Cardiac muscle cell (in vitro differentiated cells and primary cell): ENCODE measurements at places on chromosomes 6 and 20.

DNA sequence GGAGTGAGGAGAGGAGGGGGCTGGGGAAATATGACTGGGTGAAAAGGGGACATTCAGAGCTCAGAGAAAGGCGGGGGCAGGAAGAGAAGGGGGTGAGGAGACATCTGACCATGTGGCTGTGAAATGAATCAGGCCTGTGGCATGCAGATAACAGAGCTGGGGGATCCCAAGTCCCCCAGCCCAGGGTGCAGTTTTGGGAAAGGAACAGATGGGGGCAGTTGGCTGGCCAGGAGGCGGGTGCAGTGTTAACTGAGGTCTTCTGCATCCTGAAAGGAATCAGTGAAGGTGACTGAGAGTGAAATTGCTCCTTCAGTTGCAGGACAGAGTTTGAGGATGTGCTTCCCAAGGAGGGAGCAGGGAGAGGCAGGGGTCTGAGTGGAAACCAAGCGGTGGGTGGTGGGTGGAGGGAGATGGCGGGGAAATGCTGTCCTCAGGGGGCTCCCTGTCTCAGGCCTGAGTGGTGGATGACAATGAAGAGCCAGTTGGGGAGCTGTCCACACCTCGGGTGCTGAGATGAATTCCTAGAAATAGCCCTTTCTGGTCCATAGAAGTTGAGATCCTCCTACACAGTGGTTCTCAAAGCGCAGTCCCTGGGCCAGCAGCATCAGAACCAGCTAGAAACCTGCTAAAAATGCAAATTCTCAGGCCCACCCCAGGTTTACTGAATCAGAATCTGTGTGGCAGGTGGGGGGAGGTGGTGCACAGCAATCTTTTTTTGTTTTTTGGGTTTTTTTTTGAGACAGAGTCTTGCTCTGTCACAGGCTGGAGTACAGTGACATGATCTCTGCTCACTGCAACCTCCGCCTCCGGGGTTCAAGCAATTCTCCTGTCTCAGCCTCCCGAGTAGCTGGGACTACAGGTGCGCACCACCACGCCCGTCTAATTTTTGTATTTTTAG lies 26.0 kb upstream of the CCDC167 start:
- no peak overlapping the region for H3K27ac ChIP-seq
- H3K27me3 ChIP-seq, result peaks cover 7% of the 10 kb centered on the region
- DNase-seq, result peak; percentile 49
- H3K4me3 ChIP-seq, result no peak overlapping the region

GRCh38 chr6:33740204-33740608 lies 6.5 kb downstream of the IP6K3 start:
- peak; percentile 54 for DNase-seq
- H3K27ac ChIP-seq, result no peak overlapping the region
- H3K4me3 ChIP-seq, result no peak overlapping the region
- H3K27me3 ChIP-seq, result no peaks in the 10 kb centered on the region

- DNase-seq, result no peak
- no peak overlapping the region for H3K27ac ChIP-seq
- H3K36me3 ChIP-seq, result no peaks in the 10 kb centered on the region
- H3K4me3 ChIP-seq, result no peak overlapping the region
- H3K27me3 ChIP-seq, result no peaks in the 10 kb centered on the region
Observed at GRCh38 chr6:132907231-132907630, 92.9 kb downstream of the RPS12 start.

GRCh38 chr6:6912817-6913744 lies 194.7 kb upstream of the RREB1 start:
- H3K27ac ChIP-seq, result no peak overlapping the region
- H3K4me1 ChIP-seq, result no peaks in the 10 kb centered on the region
- no peak overlapping the region for H3K4me3 ChIP-seq
- no peaks in the 10 kb centered on the region for H3K27me3 ChIP-seq
- no peaks in the 10 kb centered on the region for H3K36me3 ChIP-seq
- DNase-seq, result no peak
